ENCODE measurements at places on chromosomes 13 and 19.

- no peak for DNase-seq
Measured at GRCh38 chr13:28753208-28753892, 34.6 kb upstream of the SLC46A3 start.

DNA sequence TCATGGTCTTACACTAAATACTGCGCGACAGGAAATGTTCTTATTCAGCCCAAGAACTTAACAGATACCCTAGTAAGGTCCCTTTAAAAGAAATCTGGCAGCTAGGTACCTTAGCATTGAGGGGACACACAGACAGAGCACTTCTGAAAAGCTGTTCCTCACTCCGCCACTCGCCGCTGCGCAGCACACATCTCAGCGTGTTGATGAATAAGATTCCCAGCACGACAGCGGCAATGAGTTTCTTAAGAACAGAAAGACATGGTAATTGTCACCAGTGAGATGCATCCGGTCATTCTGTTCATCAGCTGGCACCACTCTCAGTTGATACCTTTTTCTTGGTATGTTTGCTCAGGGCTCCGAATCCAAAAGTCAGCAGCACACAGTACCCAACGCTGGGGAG, 39.9 kb downstream of the TMTC4 start:
- DNase-seq, result no peak

GRCh38 chr13:80083853-80084676, 256.9 kb downstream of the SPRY2 start:
- DNase-seq, result no peak

DNA sequence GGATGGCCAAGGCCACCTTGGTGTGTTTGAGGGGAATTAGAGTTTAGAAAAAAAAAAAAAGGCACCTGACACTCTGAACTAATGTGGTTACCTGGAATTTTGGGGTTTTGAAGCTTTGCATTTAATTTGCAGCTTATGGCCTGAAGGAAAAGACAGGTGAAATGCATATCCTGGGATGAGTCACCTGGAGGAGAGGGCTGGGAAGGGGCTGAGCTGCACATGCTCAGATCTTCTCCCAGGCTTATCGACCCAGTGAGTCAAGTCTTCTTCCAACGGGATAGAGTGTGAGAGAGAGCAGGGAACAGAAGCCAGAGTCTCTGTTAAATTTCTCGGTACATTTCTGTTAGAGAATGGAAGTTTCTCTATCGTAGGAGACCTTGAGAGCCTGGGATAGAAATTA, 29.7 kb upstream of the ALOX5AP start:
- no peak for DNase-seq

- no peak for DNase-seq
Measured at GRCh38 chr19:45424191-45425058, 708 bp upstream of the ERCC1 start.

- DNase-seq, result no peak
Measured at GRCh38 chr13:79392882-79393563, 13.0 kb downstream of the RBM26 start.

- no peak for DNase-seq
Measured at GRCh38 chr19:30479231-30479630, 107.0 kb downstream of the ZNF536 start.

GRCh38 chr19:40312533-40312932, 27.4 kb upstream of the AKT2 start:
- no peak for DNase-seq

DNA sequence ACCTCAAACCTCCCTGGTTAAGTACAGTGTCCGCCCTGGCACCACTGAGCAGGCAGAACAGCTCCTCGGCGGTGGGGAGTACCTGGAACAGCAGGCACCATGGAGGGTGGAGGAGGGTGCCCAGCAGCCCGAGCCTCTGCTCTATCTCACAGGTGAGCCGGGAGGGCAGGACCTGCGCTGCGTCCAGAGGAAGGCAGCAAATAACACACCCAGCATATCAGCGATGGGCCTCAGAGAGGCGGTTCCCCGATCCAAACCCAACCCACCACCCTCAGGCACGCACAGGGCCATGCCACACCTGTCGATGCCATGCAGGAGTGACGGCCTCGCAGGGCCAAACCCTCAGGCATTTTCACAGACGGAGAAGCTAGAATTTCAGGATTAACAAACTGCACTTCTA, 11.8 kb downstream of the PEPD start:
- DNase-seq, result no peak

DNA sequence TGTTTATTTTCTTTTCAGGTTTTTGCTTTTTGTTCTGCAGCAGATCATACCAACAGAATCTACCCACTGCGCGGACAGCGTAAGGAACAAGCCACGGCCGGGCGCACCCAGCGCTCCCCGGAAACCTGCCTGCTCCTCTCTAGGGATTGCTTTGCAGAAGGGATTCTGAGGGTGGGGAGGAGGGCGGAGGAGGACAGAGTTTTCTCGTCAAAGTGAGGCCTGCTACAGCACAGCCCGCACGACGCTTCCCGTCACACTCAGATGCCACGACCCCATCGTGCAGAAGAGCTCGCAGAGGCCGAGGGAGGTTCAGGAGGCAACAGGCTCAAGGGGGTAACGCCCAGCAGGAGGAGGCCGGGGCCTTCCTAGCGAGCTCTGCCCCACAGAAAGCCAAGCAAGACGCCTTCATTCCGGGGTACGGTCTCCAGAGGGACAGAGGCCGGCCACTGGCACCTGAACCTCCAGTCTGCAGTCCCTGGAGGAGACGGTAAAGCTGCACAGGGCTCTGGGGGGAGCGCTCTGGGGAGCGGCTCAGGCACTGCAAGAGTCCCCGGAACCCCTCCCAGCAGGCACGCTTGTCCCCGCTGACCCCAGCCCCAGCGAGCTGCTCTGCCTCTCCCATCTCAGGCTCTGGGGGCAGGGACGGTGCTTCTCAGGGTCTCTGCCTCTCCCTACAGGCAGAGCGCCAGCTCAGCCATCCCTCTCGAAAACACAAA, 6.9 kb downstream of the REXO1 start:
- DNase-seq, result no peak

DNA sequence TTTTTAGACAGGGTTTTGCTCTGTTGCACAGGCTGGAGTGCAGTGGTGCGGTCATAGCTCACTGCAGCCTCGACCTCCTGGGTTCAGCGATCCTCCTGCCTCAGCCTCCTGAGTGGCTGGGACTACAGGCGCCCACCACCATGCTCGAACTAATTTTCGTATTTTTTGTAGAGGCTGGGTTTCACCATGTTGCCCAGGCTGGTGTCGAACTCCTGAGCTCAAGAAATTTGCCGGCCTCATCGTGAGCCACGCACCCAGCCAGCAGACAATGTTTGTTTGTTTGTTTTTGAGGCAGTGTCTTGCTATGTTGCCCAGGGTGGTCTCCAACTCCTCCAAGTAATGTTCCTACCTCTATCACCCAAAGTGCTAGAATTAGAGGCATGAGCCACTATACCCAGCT, 879 bp upstream of the COX7A1 start:
- no peak for DNase-seq

- DNase-seq, result no peak
Measured at GRCh38 chr19:33775731-33776487, 20.8 kb upstream of the KCTD15 start.

DNA sequence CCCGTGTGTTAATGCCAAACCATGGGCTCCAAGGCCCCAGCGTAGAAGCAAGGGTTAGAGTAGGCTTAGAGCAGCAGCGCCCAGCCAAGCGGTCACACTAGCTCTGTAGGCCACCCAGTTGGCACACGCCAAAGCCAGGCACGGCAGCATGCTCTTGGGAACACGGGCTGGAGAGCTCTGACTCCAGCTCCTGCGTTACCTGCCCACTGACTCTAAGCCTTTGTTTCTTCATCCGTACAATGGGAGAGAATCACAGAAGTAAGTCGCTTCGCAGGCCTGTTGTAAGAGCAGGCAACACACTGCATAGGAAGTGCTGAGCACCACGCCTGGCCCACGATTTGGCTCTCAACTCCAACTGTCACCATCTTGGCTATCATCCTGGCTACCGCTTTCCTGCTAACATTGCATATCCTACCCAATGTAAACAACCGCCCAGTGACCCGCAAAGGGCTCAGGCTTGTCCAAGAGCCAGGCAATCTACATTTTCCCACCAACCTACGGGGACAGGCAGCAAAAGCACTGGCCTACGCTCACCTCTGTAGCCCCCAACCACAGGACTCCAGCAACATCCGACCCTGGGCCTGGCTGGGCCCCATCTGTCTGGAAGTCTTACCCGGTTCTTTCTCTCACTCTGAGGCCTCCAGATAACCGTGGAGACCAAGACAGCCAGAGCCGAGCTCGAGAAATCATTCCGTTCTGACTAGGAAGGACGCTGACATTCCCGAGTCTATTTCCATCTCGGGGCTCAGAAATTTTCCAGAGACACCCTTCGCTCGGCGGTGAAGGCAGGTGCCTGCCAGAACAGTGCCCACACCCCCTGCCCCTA, 91.5 kb upstream of the ZNF507 start:
- DNase-seq, result peak; percentile 67

DNA sequence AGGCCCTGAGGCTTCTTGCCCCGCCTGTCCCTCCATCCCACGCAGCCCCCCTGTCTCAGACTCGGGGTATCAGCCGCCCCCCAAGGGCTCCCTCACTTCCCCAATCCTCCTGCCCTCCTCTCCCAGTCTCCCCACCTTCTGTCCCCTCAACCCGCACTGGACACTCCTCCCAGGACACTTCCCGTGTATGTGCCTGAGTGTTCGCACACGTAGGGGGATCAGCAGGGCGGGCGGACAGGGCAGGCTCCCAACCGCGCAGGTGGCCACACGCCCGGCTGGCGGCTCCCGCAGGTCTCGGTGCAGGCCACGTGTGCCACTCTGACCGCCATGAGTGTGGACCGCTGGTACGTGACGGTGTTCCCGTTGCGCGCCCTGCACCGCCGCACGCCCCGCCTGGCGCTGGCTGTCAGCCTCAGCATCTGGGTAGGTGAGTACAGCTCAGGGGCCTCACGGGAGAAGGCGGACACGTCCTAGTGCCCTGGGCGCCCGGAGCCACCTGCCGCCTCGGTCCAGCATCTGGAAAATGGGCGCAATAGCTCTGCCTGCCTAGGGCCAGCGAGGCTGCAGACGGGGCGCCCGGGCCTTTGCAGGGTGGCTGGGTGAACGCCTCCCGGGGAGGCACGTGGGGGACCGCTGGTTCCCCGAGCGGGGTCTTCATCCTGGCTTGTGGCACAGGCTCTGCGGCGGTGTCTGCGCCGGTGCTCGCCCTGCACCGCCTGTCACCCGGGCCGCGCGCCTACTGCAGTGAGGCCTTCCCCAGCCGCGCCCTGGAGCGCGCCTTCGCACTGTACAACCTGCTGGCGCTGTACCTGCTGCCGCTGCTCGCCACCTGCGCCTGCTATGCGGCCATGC, 2.3 kb downstream of the KISS1R start:
- no peak for DNase-seq

DNA sequence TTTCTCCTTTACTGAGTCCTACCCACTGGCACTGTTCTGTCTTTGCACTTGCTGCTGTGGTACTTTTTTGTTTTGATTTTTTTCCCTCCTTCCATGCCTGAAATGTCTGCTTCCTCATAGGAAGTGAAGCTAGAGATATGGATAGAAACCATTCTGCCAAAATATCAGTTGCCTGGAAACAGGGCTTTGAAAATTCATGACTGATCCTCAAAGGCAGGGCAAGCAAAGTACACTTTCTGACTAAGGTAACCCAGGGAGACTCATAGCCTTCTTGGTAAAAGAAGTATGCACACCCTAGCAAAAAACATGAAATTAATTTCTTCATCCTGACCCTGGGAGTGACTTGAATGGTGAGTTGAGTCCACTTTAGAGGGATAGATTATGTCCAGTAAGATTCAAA, 329.8 kb downstream of the MYO16 start:
- DNase-seq, result no peak

DNA sequence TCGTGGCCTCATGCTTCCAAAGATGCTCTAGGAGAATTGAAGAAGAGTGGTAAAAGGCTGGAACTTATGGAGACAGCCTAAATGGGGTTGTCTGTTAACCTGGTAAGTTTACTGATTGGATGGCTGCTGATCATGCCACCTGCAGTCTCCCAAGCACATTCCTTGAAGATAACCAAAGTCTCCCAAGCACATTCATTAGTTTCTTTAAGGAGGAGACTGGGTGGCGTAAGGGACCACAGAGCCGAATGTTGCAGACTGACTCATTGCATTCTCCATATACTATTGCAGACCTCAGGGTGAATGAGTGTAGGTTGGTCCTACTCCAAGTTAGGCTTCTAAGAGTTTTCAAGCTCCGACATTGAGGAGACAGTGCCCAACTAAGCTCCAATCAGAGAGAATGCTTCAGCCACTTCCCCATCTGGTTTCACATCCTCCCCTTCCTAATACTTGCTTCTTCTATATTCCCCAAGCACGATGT, at the start of gene IGFL3:
IGFL3 (minus strand) TSS at position 51 of the 478 bp plus-strand sequence; CDS start at position 12, 39 bp downstream.
- no peak for DNase-seq

DNA sequence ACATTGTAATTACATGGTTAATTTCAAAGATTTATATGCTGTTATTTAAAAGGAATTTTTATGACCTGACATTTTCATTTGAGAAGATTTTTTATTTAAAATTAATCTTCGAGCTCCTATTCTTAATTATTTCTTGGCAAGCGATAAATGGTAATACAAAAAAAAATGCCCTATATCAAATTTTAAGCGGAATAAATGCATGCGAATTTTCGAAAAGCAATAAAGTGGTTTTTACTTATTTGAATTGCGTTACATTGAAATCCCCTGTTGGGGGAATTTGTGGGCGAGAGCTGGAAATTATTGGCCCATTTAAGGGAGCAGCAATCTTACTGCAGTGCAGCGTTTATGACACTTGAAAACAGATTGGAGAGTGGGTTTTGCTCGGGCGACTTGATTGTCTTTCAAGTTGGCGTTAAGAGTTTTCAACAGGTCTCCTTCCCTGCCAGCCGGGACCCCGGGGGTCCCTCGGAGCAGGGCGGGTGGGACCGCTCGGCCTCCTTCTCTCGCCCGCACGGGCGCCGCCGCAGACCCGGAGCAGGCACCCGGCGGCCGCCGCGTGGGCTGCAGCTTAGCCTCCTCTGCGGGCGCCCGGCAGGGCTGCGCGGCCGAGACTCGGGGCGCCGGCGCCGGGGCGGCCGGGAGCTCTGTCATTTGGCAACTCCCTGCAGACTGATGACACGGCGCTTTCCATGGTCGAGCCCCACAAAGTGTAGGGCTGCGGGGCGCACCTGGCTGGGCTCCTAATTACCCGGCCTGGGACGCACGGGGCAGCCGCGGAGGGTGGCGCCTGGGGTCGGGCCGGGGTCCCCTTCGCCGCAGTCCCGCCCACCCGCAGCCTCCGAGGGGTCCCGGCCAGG, 255.1 kb upstream of the SOX21 start:
- no peak for DNase-seq

DNA sequence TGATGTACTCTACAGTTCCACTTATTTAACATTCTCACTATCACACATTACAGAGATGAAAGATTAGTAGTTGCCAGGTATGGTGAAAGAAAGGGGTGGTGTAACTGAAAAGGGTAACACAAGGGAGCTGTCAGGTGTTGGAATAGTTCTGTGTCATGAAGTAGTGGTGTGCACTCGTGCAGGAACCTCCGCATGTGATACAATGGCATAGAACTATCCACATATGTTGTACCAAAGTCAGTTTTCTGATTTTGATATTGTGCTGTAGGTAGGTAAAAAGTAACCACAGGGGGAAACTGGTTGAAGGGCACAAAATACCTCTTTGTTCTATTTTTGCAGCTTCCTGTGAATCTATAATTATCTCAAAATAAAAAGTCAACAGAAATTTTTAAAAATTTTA, 24.4 kb upstream of the RPL21 start:
- no peak for DNase-seq

- DNase-seq, result no peak
Measured at GRCh38 chr19:4866595-4867424, 657 bp downstream of the PLIN3 start.

- DNase-seq, result no peak
Measured at GRCh38 chr13:45823583-45823982, 28.0 kb downstream of the SIAH3 start.

- DNase-seq, result no peak
Measured at GRCh38 chr13:59318320-59318930, 845.3 kb downstream of the DIAPH3 start.
